ENCODE measurements at places on chromosomes 6 and 20.

GRCh38 chr20:9482180-9482579 is 32.2 kb upstream of the LAMP5 start:
- no peak for DNase-seq

GRCh38 chr6:53043581-53043980 is 21.6 kb upstream of the FBXO9 start:
- no peak for DNase-seq

DNA sequence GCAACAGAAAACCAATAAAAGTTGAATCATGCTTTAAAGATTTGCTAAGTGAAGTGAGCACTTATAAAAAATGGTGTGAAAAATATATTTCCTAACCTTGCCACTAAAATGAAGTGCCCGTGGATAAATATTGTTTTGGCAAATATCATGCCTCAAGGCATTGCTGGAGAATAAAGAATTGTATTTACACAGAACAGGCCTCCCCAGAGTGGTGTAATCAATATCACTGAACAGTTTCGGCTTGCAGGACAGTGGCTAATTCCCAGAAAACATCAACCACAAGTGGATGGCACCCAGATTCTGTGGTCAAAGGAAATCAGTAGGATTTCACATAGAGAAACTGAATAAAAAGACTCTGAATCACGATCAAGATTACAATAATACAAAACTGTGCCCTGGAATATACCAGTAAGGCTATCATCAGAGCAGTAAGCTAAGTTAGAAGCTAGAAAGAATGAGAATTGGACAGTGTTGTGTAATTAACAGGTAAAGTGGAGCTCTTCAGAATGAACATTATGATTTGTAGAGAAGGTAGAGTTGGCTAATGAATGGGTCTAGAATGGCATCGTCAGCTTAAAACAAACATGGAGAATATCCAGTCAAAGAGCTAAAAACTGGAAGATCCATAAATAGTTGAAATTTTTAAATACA is 1026.9 kb upstream of the ADGRB3 start:
- DNase-seq, result no peak

DNA sequence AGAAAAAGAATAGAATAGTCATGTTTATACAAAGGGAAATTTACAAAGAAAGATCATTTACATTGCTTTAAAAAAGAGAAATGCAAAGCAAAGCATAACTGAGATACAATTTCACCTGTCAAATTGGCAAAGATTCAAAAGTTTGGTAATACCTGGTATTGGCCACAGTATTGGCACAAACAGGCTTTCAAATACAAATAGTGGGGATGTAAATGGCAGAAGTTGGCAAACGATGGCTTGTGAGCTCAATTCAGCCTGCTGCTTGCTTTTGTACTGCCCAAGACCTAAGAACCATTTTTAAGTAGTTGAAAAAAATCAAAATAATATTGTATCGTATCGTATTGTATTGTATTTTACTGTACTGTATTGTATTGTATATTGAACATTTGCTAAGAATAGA is 194.5 kb upstream of the JAG1 start:
- DNase-seq, result no peak

- DNase-seq, result no peak
Measured at GRCh38 chr6:165937564-165938358, 229.9 kb downstream of the TBXT start.
